ENCODE measurements at places on chromosomes 7 and 10.

- peak; percentile 36 for DNase-seq
These were observed 9.2 kb downstream of the AQP1 start for GRCh38 chr7:30920584-30921539.

DNA sequence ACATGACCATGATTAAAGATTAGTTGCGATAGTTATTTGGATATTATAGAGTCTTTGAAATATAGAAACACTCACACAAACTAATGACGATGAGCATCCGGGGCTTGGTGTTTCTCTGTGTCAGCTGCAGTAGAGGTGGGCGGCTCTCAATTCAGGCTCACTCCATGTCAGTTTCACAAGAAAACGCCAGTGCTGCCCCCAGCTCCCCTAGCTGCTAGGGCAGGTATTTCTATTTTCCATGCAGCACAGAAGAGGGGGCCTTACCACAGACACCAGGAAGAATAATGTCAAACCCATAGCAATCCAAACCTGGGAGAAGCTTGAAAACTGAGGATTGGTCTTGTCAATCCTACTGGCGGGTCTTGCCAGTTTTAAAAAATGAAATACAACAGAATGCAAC lies 197.1 kb downstream of the PHTF2 start:
- no peak for DNase-seq

DNA sequence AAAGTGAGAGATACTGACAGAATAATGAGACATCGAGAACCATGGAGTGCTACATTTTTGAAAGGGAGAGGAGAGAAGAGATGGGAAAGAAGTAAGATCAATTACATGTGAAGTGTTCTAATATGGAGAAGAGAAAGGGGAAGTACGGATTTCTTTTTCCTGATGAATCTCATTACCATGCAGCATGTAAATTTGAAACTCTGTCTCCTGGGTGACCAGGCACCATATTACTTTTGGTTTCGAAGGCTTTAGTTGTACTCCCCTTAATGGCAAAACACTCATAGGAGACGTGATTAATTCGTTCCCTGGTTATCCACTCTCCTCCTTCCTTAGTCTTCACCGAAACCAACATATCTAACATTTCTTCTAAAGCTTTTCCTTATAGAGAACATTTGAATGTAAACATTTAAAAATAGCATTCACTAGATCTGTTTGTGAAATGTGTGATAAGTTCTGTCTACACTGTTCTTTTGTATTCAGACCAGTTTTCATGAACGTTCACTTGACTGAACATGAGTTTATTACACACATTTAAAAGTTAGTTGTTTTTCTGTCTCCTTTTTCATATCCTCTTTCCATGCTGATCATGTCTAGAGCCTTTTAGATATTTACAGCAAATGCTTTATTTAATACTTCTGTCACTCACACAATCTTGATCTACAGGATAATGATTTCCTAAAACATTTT lies 80.2 kb upstream of the MSRB2 start:
- DNase-seq, result no peak

DNA sequence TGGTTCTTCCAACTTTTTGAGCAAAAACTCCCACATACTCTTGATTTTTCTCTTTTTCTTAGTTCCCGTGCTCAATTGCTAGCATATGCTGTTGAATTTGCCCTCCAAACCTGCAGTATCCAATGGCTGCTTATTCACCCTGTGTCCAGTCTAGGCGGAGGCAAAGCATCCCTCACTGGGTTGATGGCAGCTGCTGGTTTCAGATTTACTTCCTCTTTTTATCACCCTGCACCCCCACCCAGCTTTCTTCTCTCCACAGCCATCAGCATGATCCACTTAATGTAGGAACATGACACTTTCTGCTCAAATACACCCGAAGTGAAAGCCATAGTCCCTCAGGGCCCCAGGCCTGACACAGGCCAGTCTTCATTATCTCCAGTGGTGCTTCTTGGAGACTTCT lies 87.6 kb upstream of the ADARB2 start:
- no peak for DNase-seq

DNA sequence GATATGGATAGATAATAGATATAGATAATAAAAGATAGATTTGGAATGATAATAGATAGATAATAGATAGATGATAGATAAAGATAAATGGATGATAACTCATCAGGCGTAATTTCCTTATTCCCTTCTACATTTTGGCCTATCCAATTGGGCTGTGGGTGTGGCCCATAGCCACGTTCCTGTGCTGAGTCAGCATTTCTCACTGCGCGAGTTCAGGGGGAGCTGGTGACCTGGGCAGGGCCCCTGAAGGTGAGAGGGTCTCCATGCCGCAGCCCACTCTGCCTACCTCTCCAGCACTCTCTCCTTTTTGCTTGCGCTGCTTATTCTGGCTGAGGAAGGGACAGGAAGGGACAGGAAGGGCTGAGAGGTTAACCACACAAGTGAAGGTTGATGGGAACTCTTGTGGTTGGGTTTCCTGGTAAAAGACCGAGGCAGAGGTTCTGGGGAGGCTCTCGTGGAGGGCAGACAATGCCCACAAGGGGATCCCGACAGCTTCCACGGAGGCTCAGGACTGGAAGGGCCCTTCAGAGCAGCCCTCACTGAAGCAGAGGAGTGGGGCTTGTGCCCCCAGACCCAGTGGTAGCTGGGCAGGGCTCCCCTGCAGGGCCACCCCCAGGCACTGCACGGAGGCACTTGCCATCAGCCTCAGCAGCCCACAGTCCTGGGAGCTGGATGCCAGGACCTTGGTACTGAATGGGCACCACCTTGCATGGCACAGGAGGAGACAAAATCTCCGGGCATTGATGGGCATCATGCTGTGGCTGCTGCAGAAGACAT lies 247.3 kb upstream of the PITRM1 start:
- DNase-seq, result no peak

DNA sequence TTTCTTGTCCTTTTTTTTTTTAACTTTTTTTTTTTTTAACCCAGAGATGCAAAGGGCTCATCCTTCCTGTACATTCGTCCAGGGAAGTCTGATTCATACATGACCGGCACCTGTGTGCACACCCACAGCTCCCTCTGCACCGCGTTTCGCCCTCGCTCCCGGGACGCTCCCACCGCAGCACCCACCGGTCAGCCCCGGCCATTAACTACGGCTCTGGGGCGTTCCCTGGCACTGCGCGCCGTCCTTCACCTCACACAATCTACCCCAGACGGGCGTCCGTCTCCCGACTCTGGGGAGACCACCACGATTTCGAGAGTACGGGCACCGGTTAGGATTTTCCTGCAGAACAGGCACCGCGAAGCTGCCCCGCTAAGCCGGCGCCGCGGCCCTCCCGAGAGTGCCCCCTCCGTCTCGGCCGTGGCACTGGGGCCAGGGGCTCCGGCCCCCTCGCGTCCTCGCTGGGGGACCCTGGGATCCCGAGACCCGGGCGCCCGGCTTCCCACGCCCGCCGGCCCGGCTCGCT lies 452 bp downstream of the ATE1 start:
- peak; percentile 19 for DNase-seq

- no peak for DNase-seq
These were observed 40.8 kb upstream of the HECW1 start for GRCh38 chr7:43071604-43072003.

- no peak for DNase-seq
These were observed 29.1 kb downstream of the RSU1 start for GRCh38 chr10:16788125-16788524.

GRCh38 chr7:27516421-27516820 lies 146.3 kb downstream of the HIBADH start:
- no peak for DNase-seq
